ENCODE measurements at places on chromosomes 11 and 22.

DNA sequence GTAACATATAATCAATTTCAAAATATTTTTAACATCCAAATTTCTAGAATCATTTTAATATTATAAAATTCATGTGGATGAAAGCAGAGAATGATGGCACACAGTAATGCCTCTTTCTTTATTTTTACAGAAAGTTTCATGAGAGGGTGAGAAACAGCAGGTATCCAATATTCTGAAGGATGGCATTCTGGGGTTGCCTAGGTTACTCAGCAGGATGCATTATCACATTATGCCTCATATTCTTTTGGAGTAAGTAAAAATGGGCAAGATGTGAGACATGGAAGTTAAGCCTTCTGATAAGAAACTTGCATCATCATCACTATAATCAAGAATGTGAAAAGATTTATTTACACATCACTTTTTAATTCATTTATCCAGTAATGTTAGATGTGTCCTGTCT lies 148.7 kb upstream of the PGR start:
- DNase-seq, result no peak

GRCh38 chr11:67652965-67653845 lies 2.7 kb upstream of the ACY3 start:
- DNase-seq, result no peak

DNA sequence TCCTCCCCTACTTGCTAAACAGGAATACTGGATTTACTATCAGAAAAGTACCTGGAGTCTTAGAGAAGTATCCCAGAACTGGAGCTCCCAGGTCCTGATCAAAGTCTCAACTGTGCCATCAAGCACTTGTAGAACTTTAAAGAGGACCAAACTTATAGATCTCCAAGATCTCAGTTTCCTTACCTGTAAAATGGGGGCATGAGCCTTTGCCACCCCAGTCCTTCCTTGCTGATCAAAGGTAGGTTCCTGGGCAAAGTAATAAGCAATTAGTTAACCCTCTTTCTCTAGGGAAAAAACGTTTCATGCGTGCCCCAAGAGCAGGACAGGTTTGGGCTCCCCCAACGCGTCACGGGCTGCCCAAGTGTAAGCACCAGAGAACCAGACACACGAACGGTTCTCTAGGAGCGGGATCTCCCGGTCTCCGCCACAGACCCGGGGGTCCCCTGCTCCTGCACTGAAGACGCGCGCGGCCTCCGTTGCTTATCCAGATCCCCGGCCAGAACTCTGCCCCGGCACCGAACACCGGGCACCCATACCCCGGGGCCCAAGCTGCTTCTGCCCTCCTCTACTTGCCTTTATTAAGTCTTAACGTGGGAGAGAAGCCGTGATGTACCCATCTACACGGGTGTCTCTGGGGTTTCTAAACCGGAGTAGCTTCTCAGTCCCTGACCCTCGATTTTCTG lies 505 bp downstream of the ZNF214 start:
- DNase-seq, result peak; percentile 22

DNA sequence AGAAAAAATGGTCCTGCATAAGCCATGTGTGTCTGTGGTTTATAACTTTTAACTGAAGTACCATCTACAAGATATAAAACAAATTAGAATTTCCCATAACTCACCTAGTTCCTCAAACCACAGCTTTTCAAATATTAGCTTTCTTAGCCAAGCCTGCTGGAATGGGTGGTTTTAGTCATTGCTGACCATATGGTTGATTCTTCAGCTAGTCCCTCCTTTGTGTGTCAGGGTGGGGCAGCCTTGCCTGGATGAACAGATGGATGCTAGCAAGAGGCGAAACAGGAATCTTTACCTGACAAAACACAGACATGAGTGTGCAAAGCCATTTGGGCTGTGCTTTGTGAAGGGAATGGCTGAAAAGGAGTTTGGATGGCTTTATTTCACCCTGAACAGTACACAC lies 6.9 kb upstream of the B3GNT6 start:
- DNase-seq, result no peak

DNA sequence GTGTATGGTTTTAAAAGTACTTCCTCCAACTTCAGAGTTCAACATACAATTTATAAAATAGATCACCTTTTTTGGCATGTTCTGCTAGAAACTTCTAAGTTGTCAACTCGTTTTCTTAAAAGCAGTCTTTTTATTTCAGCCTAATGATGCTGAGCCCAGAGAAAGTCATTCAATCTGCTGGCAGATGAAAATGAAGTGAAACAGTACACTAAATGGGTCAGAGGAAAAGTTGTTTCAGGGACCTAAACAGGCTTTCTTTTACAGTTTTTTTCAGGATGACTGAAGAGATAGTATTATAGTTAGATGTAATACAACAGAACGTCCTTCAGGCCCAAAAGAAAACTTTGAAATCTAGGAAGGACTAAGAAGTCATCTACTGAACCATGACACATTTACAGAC lies 842.7 kb upstream of the CCDC90B start:
- no peak for DNase-seq

DNA sequence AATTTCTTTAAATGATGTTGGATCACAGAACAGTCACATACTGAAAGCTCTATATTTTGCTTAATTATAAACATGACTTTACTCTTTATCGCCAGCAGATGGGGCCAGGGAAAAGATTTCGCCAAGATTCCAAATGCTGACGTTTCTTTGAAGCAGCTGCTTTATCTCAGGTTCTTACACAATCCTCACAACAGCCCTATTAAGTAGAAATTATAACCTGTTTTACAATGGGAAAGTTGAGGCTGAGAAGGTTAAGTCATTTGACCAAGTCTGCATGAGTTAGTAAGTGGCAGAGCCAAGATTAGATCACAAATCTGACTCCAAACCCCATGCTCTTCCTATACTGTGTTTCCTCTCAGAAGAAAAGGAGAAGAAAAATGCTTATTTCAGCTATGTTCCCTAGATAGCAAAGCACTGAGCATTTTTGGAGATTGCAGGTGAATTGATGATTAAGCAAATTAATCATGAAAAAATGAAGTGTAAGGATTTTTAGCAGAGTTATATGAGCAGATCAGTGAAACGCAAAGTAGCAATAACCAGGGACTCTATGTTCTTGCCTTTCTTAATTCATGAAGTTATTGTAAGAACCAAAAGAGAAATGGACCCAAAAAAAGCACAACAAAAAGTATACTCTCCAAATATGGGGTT lies 79.0 kb downstream of the AASDHPPT start:
- DNase-seq, result peak; percentile 36

DNA sequence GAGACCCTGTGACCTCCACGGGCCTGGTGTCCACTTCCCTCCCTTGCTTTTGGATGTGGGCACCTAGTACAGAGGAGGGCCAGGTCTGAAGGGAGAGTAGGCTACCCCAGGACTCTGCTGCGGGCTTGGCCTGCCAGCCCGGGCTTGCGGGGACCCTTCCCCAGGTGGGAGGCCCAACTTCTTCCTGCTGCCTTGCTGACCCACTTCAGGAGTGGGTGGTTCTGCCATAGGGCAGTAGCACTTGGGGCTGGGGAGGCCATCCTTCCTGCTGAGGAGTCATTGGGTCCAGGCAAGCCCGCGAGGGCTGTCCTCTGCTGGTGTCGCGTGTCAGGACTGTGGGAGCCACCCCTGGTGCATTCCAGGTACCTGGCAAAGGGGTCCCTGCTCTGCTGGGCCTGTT lies 1250.0 kb downstream of the BRD1 start:
- DNase-seq, result no peak

DNA sequence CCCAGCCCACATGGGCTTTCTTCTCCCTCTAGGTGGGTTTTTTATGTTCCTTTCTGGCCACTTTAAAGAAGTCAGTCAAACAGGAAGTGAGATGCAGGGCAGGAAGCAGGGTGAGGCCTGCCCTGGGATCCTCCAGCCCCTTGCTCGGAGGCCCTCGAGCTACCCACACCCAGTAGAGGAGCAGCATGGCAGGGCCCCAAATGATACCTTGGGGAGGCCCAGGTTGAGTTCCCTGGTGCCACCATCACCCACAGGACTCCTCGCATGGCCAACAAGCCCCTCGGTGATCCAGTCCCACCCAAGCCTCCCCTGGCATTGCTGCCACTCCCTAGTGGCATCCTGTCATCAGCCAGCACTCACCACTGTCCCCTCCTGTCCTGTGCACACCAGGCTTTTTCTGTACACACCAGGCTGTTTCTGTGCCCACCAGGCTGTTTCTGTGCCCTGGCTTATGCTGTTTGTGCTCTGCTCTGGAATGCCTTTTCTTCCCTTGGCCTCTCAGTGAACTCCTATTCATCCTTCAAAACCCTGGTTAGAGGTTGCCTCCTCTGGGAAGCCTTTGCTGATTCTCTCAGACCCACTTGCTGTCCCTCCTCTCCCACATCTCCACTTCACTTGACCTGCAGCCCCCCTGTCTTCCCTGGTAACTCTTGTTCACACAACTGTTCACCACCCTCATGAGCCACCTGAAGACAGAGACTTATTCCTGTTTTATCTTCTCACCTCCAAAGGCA lies 3.1 kb upstream of the PTGDR2 start:
- no peak for DNase-seq

- no peak for DNase-seq
Measured at GRCh38 chr11:75849894-75850293, 34.9 kb downstream of the UVRAG start.

DNA sequence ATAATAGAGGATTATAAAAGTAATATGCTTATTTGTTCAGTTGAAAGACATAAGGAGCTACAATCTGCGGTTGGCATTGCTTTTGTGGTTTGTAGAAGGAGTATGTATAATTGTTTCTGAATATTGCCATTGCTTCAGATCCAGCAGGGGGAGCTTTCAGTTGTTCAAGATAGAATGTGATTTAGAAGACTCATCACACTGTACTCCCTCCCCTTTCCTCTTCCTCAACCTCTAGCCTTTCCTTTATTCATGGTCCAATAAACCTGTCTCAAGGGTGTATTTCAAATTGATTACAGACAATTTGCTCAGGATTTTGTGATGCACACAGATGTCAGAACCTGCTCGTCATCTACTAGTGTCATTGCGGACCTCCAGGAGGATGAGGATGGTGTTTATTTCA lies 9.8 kb downstream of the PRMT3 start:
- DNase-seq, result peak; percentile 42

DNA sequence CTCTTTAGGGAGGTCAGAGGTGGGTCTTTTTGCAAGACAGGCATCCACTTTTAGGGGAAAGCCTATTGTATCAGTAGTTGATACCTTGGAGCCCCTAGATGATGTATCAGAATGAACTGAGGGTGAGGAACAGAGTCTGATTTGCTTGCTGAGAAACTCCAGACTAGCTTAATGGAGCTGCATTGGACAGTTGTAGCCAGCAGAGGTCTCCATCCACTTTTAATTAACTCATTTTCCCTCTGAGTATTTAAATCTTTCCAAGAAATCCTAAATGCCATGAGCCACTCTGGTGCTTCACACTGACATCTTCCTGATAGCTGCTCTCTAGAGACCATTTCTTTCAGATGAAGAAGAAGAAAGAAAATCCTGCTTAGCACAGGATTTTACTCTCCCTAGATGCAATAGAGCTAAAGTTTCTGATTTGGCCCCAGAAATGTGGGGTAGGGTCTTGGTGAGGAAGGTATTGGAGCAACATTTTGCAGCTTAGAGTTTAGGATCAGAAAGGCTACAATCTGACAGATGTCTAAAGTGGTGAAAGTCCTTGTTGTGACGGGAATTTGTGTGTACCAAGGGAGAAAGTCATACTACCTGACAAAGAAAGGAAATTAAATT lies 38.0 kb downstream of the EXT2 start:
- peak; percentile 21 for DNase-seq

DNA sequence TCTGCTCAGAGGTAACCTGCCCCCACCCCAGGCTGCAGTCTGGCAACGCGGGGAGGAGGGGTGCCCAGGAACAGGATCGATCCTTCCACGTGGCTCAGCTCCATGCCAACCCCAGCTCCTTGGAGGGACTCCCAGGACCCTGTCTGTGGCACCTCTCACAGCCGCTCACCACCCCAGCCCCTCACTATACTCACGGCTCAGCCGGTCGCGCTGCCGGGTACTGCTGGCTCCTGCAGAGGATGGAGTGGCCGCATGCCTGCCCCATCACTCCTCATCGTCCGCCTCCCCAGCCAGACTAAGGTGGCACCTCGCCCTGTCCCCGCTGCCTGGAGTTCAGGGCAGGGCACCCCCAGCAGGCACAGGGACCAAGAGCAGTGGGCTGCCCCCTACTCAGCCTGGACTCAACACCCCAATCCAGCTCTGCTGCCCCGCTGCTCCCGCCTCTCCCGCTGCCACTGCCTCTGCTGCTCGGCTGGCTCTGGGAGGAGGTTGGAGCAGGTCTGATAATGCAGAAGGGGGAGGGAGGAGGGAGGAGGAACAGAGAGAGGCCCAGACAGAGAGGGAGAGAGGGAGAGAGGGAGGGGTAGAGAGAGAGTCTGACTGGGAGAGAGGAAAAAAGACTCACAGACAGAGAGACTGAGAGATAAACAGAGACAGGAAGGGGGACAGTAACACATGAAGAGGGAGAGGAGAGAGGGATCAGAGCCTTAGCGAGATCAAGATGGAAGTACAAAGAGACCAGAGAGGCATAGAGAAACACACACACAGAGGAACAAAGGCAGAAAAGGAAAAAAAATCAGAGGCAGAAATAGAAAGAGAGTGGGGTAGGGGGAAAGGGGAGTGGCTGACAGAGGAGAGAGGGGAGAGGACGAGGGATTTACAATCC lies at the start of gene PDE2A:
TSS of gene PDE2A (minus strand) at position 480 of the 886 bp plus-strand sequence. CDS start at position 265, 215 bp downstream.
- no peak for DNase-seq

DNA sequence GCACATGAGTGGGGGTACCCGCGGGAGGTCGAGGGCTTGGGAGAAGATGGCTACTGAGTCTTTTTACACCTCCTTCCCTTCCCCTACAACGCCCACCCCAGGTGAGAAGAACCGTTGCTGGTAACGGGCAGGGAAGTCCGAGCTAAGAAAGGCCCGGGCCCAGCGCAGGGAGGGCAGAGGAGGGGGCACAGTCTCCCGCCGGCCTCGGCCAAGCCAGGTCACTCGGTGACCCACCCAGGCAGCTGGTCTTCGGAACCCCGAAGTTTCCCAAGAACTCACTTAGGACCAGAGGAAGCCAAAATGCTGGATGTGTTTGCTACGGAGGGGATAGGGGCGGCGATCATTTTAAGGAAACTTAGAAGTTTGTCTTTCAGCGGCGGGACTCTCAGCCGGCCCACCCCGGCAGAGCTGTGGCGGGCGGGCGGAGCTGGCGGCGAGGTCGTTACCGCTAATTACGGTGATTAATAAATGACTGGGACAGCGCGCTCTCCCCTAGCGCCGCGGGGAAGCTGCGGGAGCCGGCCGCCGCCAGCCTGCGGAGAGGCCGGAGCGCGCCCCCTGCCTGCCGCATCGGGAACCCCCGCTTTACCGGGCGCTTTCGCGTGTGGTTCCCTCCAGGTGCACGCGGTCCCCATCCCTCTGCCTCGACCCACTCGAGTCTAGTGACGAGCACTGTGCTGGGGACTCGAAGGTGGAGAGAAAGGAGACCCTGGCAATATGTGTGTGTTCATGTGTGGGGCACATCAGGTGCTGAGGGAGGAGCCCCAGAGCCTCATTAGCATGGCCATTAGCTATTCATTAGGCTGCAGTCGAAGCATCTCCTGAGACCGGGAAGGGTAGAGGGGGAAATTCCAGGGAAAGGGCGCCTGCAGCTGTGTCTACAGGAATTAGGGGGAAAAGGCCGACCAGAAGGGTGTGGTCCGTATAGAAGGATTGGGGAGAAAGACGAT lies 945 bp downstream of the ROBO3 start:
- DNase-seq, result peak; percentile 82

GRCh38 chr11:87529486-87529885 lies 491.8 kb downstream of the TMEM135 start:
- DNase-seq, result no peak

- peak; percentile 79 for DNase-seq
Measured at GRCh38 chr22:25564320-25564978, at the start of gene GRK3. GRK3 (plus strand) TSS chr22:25564675; CDS start chr22:25565041, 366 bp downstream.

GRCh38 chr22:44924710-44925109 lies 85.1 kb downstream of the PHF21B start:
- DNase-seq, result no peak
